ENCODE measurements at places on chromosomes 13 and 19. TPM values are rescaled to one million over a fixed set of nuclear protein-coding genes. Genes with fewer than 3 reads are reported as not detected.

Gene MUC16
- 1.0 TPM for total RNA-seq

DNA sequence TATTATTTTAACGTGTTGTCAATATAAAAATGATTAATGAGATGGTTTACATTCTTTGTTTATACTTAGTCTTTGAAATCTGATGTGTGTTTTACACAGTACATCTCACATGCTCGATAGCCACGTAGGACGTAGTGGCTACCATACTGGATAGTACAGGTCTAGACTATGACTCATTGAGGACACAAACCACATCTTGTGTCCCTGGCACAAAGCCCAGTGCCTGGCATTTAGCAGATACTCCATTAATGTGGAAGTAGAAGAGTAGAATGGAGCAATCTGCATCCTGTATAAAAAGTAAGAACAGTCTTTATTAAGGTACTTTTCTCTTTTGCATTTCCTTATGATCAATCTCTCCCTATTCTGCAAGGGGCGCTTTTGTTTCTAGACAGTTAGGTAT lies 49.0 kb upstream of the FRY start:
- peak; percentile 98 for DNase-seq

Gene ZNF625
- 17.4 TPM for total RNA-seq

DNA sequence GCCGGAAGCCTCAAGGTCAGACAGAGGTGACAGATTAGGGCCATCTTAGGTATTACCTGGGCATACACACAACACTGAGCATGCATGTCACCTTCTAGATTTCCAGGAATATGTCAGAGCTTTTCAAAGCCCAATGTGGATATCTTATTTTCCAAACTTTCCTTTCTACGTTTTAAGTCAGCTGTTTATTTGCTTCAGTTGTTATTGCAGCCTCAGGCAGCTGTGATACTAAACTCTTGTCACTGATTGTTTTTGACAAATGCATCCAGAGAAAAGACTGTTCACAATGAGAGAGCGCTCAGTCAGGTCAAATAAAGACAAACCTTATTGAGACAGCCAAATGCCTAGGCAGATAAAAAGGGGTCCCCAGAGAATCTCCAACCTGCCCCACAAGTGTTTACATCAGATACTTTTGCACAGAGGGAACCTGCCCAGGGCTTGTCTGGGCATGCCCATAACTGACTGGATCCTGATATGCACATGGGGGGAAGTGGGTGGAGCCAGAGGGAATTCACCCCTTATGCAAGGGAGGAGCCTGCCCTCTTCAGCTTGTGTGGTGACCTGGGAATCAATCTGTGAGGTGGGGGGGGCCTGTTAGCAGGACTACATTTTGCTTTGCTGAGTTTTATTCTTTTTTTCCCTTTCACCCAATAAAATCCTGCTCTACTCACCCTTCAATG lies 28.5 kb downstream of the MED4 start:
- DNase-seq: no peak

Gene PTGIR
- not detected for total RNA-seq

DNA sequence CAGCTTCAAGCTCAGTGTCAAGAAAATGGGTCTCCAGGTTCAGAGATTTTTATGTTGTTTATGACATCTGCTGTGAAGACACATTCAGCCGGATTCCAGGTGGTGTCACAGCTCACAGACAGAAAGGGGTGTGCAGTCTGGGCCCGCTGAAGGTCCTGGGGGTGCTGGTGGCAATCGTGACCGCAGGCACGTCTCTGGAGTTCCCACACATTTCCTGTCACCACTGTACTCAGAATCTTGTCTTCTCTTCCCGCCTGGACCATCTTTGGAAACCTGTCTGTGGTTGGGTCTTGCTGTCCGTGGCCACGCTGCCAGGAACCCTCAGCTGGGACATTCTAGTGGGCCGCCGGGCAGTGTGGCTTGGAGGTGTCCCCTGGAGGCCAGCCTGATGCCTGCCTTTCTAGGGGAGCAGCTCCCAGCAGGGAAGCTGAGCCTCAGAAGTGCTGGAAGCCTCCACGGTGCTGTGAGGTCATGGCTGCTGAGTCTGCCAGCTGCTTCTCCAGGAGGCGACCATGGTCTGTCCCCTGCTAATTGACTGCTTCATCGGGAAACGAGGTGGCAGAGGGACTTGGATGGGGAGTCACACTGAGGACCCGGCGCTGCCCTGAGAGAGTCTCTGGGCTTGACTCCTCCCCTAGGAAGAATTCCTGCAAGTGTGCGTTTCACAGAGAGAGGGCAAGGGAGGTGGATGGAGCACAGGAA lies 3.7 kb downstream of the TEX29 start:
- DNase-seq: no peak

- peak; percentile 22 for DNase-seq
Observed at GRCh38 chr19:35468637-35469036, 20.6 kb downstream of the FFAR2 start.

GRCh38 chr13:49272296-49272695 lies 24.6 kb downstream of the CDADC1 start:
- DNase-seq: peak; percentile 39

DNA sequence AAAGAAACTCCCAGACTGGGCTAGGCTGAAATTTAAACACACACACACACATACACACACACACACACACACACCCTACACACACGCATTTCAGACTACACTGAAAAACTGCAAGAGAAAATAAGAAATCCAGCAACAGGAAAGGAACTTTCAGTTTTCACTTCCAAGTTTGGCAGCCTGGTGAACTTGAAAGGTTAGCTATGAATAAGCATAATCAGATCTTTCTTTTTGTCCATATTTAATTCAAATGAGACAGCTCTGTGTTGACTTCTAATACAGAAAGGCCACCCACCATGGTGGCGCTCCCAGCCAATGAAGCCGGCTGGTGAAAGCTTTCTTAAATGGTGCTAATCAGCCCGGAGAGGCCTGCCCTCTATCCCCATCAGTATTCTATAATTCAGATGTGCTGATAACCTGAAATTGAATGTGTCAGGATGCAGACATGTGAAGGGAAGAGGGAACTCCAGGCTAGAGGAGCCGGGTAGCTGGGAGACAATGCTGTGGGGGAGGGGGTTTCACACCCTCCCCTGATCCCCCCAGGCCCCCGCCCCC lies 108.3 kb upstream of the ZNF536 start:
- no peak for DNase-seq

DNA sequence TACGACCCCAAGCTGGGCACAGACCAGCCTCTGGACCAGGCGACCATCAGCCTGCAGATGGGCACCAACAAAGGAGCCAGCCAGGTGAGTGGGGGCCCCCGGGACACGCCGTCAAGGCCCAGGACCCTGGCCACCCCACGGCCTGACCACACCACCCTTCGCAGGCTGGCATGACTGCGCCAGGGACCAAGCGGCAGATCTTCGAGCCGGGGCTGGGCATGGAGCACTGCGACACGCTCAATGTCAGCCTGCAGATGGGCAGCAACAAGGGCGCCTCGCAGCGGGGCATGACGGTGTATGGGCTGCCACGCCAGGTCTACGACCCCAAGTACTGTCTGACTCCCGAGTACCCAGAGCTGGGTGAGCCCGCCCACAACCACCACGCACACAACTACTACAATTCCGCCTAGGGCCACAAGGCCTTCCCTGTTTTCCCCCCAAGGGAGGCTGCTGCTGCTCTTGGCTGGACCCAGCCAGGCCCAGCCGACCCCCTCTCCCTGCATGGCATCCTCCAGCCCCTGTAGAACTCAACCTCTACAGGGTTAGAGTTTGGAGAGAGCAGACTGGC lies 9.6 kb downstream of the ELOF1 start:
- no peak for DNase-seq

- peak; percentile 38 for DNase-seq
Observed at GRCh38 chr13:43057653-43058317, 34.4 kb downstream of the DNAJC15 start.

Gene URAD
- not detected for total RNA-seq

Gene ING1
- 16.5 TPM for total RNA-seq

- DNase-seq: no peak
Observed at GRCh38 chr19:52592301-52592700, 22.2 kb downstream of the ZNF701 start.

Gene FCAR
- total RNA-seq: not detected

- DNase-seq: no peak
Observed at GRCh38 chr13:113761136-113761535, 2.1 kb downstream of the TMEM255B start.

DNA sequence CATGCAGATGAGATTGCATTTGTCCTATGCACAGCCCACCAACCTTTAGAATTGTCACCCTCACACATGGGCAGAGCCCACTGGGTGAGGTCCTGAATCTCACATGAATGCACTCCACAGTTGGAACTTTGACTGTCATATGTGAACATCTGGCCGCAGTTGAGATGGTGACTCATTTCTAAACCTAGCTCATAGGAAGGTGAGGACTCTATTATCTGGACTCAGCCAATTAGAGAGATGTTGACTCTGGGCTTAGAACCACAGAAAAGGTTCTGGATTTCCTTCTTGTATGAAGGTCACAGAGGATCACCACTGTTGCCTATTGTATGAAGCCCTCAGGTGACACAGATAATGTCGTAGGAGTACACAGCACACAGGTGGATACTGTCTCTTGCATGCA lies 25.6 kb upstream of the ZNF681 start:
- no peak for DNase-seq

DNA sequence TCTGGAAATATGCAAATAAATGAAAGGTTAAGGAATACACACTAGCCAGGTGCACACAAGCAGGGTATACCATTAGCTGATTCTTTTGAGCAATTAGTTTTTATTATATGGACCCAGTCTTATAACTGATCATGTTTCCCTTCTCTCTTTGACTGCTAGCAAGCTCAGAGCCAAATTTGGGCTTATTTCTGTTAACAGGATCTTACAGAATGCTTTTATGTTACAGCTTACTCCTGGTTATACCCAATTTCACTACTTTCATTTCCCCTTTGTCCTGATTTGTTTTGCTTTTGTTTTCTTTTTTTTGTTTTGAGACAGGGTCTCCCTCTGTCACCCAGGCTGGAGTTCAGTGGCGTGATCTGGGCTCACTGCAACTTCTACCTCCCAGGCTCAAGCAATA lies 12.9 kb upstream of the TPT1 start:
- no peak for DNase-seq

DNA sequence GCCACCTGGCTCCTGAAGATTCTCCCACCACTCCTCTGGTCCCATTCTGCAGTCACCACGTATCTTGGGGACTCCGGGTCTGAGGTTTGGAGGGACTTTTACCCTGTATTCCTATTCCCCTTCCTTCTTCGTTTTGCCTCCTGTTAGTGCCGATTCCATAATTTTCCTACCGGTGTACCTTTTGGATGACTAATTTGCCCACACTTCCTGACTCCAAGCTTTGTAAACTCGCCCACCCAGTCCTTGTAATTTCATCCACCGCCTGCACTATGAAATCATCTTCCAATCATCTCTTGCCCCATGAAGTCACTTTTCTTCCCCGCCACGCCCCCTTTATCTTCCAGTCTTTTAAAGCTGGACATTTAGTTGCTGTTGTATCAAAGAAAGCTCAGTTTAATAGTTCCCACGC lies 572 bp downstream of the UCHL3 start:
- DNase-seq: peak; percentile 71

Gene IGSF23
- 2.7 TPM for total RNA-seq

DNA sequence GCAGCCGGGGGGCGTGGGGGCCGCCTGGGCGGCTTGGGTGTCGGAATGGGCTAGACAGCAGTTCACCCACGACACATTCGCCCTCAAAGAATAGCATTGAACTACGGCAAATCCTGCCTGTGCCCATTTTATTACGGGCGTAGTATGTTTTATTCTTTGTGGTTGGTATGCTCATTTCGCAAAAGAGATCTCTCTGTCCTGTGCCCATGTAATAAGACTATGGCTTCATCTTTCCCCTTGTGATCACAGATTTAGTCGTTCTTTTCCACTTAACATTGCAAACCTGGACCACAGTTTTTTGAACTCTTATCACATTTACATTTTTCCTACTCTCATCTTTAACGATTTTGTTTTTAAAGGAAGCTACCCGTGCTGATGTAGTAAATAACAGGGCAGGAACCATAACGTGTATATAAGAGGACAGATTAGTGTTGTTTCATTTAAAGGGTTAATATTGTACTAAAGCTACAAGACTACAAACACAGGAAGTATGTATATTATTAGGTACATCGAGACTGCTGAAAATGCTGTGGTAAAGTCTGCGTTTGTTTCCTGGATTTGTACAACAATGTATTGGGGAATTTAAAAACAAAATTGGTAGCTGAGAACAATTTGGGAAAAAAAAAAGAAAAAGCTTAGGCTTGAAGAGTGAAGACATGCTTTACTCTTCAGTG lies 3.2 kb upstream of the MYCBP2 start:
- no peak for DNase-seq

Gene NXNL1
- total RNA-seq: not detected

GRCh38 chr13:77583581-77583980 lies 48.1 kb downstream of the SCEL start:
- DNase-seq: no peak

- peak; percentile 19 for DNase-seq
Observed at GRCh38 chr13:41059456-41060081, 1.7 kb upstream of the WBP4 start.

- no peak for DNase-seq
Observed at GRCh38 chr13:61247149-61247936, 168.3 kb downstream of the PCDH20 start.

Gene TYROBP
- not detected for total RNA-seq

- DNase-seq: peak; percentile 8
Observed at GRCh38 chr13:50969691-50970090, 60.1 kb downstream of the RNASEH2B start.

- no peak for DNase-seq
Observed at GRCh38 chr19:33888665-33889064, 92.0 kb downstream of the KCTD15 start.

GRCh38 chr19:54197121-54197520 lies 3.5 kb upstream of the RPS9 start:
- no peak for DNase-seq

DNA sequence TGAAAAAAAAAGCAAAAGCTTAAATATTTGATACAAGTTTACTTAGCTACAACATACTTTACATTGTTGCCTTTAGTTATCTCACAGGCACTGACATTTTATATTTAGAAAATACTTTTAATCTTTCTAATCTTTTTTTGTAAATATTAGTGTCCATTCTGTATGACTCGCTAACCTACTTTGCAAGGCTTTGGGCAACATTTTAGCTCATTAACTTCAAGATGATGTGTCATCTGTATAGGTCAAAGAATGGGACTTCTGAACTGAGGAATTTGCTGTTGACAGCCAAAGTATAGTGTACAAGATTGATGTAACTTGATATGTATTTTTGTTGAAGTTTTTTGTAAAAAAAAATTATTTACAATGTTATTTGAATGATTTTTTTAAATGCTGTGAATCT lies 2.7 kb upstream of the C1QTNF9 start:
- DNase-seq: peak; percentile 67

Gene UPK1A
- not detected for total RNA-seq

Gene ADGRE3
- total RNA-seq: not detected

GRCh38 chr19:532561-533363 lies 1.2 kb downstream of the CDC34 start:
- peak; percentile 55 for DNase-seq
